Stimulated activated CD8-positive, alpha-beta memory T cell treated with anti-CD3 and anti-CD28 coated beads, Interleukin-7, amount 100 ng/mL, for 1 hour (primary cell): ENCODE measurements at places on chromosomes 11 and 22.
A peak's percentile ranks its signal among the peaks of the same experiment; 100 is the strongest.

DNA sequence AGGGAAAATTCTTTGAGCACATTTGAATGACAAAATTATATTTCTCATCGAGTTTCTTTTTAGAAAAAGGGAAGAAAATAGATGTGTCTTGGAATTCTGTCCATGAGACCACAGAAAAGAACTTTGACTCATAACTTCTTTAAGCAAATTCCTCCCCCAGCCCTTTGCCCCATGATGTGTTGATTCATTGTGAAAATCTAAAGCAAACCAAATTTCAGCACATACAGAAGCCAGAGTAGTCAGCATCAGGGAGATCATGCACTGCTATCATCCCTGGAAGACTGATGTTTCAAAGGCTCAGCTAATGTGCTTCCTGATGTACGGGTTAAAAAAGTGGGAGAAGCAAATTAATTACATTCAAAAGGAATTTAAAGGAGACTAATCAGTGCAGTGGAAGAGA is 159.7 kb downstream of the FAT3 start:
- no peak for DNase-seq

GRCh38 chr11:88051396-88051795 is 123.8 kb downstream of the RAB38 start:
- DNase-seq, result no peak

GRCh38 chr11:2086239-2087040 is 52.7 kb downstream of the IGF2 start:
- no peak for DNase-seq

GRCh38 chr11:43746670-43747069 is 66.1 kb downstream of the HSD17B12 start:
- DNase-seq, result no peak

- DNase-seq, result no peak
Observed at GRCh38 chr11:82194521-82194920, 539.1 kb downstream of the FAM181B start.

DNA sequence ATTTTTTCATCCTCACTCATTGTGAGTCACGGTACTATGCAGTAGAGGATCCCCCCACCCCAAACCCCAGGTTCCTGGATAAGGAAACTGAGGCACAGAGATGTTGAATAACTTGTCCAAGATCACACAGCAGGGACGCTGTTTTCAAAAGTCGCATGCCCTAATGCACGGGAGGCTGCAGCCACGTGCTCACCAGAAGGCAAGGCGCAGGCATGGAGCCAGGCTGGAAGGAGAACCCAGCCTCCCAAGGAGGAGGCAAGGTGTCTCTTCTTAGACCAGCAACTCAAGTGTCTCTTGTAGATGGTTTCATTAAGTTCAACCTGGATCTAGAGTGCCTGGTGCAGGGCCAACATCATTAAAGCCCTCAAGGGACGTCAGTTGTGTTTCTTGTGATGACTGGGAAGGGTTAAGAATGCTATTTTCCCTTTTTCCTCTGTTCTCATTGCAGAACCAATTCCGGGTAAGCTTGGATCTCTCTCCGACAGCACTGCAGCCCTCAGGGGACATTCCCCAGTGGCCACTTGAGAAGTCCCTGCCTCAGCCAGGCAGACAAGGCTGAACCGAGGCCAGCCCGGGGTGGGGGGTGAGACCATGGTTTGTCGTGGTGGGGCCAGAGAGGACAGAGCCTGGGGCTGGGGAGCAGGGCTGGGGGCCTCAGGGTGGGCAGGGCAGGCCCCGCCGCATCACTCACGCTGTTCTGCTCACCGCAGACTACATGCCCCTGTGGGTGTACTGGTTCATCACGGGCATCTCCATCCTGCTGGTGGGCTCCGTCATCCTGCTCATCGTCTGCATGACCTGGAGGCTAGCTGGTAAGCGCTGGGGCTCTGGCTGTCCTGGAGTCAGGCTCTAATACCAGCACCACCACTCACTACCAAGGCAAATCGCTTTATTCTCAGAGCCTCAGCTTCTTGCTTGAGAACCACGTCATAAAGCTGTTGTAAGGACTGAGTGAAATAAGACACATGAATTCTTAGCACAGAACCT is 15.7 kb downstream of the TMEM121B start:
- DNase-seq, result no peak

- DNase-seq, result no peak
Observed at GRCh38 chr11:44010789-44011251, 37.0 kb upstream of the ACCSL start.

GRCh38 chr11:95676308-95676707 is 113.3 kb downstream of the FAM76B start:
- DNase-seq, result no peak

GRCh38 chr11:36009473-36009872 is 65.6 kb downstream of the LDLRAD3 start:
- DNase-seq, result no peak

DNA sequence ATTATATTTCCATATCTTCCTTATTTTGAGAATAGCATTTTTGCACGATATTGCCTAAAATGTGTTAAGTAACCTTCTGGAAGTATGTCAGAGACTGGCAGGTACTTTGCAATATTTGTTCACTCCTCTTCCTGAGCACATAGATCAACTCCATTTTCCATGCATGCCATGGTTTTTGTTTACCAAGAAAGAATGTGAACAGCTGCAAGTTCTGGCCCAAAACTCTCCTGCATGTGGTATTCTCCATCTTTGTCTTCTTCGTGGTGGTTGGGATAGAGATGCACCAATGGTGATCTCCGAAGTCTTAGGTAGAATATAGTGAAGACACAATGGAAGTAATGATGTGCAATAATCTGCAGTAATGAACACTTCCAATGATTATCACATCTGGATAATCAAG is 2241.0 kb upstream of the RAG2 start:
- DNase-seq, result no peak

DNA sequence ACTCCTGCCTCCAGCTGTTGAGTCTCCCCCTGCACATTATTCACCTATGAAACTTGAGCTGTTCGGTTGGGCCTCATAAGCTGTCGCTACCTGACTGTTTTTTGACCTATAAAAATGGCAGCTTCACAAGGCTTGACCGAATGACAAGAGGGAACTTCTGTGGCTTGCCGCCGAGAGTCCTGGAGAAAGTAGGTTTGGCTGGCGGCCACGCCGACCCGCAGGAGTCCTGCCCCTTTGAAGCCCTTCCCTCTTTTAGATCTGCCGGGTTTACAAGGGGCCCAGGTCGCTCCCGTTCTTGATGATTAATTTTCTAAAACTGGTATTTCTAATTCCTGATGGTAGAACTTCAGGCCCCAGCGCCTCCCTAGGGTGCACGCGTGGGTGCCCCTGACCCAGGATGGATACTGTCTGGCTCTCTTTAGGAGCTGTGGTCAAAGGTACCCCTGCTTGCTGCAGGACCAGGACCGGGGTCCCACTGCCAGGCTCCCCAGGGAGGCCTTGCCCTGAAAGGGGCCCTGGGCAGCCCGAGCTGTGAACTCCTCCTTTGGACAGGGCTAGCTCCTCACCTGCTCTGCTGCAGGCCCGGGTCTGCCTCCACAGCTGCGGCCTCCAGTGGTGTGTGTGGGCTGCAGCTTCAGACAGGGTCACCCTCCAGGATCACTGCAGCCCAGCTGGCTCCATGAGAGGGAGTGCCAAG is 171.8 kb downstream of the CTTN start:
- DNase-seq, result no peak

- DNase-seq, result no peak
Observed at GRCh38 chr11:33930317-33931021, 38.6 kb upstream of the LMO2 start.

DNA sequence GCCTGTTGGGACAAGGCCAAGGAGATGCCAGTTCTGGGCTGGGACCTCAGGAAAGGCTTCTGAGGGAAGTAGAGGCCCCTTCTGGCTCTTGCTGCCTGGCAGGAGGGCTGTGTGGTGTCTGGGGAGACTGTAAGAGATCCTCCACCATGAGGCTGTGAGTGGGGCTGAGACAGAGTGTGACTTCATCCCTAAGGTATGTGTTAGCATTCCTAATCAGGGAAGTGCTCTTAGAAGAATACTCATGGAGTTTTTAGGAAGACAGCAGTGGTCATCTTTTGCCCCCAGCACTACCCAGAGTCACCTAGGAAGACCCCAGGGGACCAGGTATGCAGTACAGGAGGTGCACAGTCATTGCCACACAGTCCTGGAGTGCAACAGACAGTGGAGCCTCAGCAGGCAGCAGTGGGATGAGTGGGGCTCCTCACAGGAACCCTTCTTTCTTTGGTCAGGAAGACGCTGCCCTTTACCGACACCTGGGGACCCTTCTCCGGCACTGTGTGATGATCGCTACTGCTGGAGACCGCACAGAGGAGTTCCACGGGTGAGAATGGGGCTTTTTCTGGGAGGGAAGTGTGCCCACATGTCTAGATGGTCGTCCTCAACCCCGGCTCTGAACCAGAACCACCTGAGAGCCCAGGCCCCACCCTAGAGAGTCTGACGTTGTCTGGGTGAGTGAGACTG is 2.8 kb downstream of the RIC8A start:
- DNase-seq, result no peak

GRCh38 chr11:44309478-44310205 is at the start of gene ALX4:
Gene ALX4, minus strand, starts transcription at chr11:44310139. Its CDS starts 77 bp downstream, at chr11:44310062.
- DNase-seq, result no peak

DNA sequence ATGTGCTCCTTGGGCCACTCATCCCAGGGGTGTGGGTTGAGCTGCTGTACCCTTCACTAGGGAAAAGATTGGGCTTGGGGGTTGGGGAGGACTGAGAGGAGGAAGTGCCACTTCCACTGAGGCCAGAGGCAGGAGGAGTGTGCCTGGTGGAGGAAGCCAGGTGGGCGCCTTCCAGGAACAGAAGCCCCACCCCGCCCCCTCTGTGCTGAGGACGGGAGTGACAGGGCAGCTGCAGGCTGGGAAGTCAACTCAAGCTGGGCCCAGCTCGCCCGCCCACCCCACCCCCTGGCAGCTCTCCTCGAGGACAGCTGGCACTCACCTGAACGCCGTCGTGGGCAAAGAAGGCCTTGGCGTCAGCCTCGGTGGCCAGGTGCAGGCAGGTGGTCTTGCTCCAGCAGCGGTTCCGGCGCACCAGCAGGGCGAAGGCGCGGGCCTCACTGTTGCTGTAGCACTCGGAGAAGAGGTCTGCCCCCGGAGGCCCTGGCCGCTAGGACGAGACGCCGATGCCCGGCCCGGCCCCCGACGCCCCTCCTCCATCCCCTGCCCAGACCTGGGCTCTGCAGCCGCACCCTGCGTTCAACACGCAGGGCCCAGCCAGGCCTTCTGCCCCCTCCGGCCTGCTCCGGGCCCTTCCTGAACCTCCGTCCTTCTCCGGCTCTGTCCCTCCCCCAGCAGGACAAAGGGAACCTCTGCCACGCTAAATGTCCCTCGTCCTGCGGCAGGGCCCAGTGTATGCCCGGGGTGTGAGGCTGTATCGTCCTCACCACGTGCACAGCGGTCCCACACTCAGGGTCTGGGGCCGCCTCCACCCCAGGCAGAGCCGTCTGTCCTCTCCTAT is 13.4 kb downstream of the TSSC4 start:
- DNase-seq, result no peak

GRCh38 chr11:85821636-85822035 is 10.7 kb upstream of the SYTL2 start:
- no peak for DNase-seq

- no peak for DNase-seq
Observed at GRCh38 chr11:76564364-76564763, 106.2 kb downstream of the LRRC32 start.

GRCh38 chr22:38448945-38449745 is 5.9 kb downstream of the KCNJ4 start:
- no peak for DNase-seq

GRCh38 chr22:40182231-40182835 is 4.6 kb downstream of the TNRC6B start:
- no peak for DNase-seq

- no peak for DNase-seq
Observed at GRCh38 chr11:111562692-111563389, 22.3 kb downstream of the LAYN start.

DNA sequence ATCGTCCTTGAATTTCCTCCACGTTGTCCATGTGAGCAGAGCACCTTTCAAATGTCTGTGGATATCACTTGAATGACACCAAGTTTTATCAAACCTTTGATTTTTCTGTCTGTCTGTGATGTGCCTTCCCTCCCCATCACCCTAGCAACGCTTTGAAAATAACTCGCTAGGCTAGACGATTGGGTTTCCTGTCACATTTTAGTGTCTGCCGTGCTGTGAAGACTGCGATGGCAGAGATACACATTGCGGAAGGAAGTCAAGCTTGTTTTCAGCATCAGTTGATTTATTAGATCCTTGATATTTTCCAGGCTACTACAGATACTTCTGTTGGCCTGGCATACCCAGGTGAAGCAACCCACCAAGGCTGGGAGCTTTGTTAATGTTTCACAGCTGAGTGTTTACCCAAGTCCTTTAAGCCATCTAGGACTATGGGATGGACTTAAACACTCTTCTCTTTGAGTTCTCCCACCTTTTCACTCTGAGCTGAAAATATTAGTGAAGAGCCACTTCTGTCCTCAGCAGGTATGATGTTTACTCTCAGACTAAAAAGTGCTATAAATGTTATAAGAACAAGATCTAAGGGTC is 93.6 kb upstream of the CD44 start:
- DNase-seq, result peak; percentile 38

- DNase-seq, result no peak
Observed at GRCh38 chr22:30606455-30607299, at the start of gene TCN2. Gene TCN2, plus strand, starts transcription at chr22:30607174. Its CDS starts 158 bp downstream, at chr22:30607332.

DNA sequence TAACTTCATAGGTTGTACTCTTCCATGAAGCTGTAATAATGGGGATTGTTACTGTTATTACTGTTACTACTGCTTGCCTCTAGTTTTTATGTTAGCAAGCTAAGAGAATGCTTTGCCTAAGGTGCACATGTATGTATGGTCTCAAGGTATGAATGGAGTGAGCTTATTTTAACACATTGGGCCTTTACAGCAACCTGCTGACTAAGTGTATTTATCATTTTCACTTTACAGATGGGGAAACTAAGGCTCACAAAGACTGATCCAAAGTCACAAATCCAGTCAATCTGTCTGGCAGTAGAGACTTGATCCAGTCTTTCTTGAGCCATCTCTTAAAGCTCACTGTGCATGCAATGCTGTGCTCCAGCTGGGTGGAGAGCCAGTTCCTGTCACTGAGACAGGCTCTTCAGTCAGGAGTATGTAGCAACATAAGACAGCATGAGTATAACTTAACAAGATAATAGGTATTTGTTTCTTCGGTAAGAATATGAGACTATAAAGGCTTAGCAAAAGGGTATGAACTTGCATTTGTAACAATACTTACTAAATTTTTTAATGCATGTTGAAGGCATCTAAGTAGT is 66.5 kb downstream of the PPP2R1B start:
- no peak for DNase-seq
